ENCODE measurements at places on chromosomes 5 and 9.

DNA sequence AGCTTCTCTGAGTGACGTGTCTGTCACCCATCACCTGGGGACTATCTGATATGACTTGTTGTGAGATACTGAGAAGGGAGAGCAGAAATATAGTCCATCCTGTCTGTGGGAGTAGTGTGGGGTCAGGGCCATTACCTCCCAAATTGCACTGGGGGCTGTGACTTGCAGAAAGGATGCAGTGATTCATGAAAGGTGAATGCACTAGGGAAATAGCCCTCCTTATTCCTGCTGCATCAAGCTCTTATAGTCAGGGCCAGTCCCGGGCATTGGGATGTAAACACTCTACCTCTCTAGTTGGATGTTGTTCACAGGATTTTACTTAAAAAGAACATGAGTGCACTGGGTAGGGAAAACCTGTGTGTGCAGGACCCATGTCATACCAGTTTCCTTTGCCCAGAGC is 124.8 kb downstream of the STK32A start:
- DNase-seq, result no peak

DNA sequence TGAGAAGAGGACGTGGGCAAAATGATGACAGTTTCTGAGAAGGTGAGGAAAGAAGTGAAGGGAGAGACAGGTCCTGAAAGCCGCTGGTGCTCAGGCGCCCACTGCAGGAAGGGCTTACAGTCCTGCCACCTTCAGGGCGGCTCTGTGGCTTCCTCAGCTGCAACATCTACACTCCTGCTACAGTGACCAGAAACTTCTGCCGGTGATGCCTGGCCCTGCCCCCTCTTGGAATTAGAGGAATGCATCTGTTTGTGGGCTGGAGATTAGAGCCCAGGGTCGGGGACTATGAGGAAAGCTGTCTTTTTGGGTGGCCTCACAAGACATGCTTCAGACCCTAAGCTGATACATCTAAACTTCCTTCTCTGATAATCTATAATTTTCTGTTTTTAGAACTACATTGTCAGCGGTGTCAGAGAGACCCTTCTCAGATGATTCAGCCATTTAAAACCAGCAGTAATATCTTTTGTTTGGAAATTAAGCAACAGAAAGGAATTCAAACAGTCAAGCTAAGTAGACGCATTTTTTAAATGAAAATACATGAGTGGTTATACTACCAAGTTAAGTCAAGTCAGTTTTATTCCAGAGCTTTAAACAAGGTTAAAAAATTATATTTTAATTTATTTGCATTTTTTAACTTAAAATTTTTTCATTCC is 30.4 kb downstream of the PRDM6 start:
- no peak for DNase-seq

DNA sequence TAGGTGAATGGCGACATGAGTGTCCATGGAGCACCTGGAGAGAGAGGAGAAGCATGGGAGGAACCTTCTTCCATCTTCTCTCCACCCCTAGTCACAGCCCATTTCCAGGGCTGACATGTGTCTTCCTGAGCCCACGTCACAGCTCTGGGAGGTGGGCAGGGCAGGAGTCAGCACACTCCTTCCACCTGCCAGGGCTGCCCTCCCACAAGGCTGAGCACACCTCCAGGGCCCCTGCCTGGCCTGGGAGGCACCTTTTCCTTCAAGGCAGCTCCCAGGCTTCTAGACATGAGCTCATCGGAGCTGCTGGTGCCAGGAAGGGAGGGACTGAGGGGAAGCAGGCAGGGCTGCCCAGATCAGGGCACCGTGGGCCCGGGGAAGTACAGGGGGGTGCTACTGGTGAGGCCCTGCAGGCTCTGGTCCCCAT is 13.6 kb upstream of the SYNPO start:
- DNase-seq, result peak; percentile 72

DNA sequence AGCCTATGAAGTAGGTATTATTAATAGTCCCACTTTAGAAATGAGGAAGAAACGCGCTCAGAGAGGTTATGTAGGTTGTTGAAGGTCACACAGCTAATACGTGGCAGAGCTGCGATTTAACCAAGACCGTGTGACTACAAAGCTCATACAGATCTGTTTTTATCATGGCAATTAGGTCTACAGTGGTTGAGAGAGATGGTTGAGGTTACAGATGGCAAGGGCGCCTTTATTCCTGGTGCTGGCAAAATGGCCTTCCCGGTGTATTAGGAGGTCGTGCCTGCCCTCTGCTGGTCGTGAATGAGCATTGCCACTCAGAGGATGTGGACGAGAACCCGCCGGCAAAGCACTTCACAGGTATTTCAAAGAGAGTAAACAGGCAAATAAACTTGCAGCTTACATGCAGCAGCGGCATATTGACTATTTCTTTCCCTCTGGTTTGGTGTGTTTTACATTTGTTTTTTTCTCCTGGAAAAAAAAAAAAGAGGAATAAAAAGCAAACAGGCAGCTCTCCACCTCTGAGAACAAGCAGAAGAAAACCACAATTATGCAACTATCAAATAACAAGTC is 65.3 kb upstream of the EGFLAM start:
- DNase-seq, result peak; percentile 43

GRCh38 chr5:177194268-177194667 is 60.7 kb downstream of the NSD1 start:
- peak; percentile 5 for DNase-seq

- DNase-seq, result peak; percentile 98
Measured at GRCh38 chr9:83980395-83981125, at the start of gene RMI1. Gene RMI1, plus strand, starts transcription at chr9:83980805. Its CDS starts 20,182 bp downstream, at chr9:84000987.

DNA sequence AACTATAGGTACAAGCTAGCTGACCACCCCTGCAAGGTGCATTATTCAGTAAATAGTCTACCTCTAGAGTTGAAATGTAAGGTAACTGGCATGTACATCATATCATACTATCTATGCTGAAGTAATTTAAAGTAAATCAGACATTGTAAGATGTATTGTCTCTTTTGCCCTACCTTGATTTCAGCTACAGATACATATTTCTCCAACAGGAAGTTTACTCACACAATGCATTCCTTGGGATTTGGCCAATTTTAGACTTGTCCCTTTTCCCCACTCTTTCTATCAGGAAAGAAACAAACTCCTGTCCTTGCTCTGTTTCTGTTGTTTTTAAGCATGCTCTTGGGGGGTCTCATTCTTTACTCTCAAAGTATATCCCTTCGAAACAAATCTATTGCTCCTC is 58.5 kb upstream of the TSLP start:
- no peak for DNase-seq

Data from large intestine (tissue), 12 donors.